ENCODE measurements at places on chromosomes 7 and 10.

DNA sequence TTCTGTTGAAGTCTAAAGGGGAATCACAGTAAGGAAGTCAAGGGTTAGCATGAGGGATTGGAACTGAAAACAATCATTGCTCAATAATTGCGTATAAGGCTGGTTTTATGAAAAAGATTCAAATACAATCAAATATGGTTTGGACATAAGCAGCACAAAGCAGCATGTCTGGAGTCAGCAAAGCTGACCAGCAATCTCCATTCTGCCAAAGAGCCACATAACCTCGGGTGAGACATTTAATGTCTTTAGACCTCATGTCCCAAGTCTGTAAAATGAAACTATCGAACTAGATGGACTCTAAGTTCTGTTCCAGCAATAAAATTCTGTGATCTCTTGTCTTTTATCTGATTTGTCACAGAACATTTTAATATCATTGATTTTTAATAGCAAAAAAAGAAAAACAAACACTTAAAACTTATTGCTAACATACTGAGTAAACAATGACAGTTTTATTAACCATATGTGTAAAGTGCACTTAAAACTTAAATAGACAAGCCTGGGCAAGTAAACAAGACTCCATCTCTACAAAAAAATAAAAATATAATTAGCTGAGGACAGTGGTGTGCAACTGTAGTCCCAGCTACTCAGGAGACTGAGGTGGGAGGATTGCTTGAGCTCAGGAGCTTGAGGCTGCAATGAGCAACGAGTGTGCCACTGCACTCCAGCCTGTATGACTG, 217.0 kb downstream of the MAGI2 start:
- no peak for DNase-seq

DNA sequence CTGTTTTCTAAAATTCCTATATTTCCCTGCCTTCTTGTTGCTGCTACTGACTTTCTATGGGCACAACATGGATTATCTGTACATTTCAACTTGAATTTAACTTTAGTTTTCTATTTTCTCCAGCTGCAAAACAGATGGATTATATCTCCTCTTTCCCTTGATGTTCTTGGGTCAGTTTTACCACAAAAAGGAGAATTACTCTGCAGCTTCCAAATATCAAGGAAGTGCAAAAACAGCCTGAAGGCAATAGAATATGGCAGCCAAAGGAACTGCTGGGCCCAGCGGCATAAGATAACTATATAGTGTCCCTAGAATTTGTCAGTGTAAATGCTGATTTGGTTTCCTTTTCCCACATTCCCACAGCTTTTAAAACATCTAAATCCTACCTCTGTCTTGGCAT, 29.1 kb downstream of the CPED1 start:
- no peak for DNase-seq

DNA sequence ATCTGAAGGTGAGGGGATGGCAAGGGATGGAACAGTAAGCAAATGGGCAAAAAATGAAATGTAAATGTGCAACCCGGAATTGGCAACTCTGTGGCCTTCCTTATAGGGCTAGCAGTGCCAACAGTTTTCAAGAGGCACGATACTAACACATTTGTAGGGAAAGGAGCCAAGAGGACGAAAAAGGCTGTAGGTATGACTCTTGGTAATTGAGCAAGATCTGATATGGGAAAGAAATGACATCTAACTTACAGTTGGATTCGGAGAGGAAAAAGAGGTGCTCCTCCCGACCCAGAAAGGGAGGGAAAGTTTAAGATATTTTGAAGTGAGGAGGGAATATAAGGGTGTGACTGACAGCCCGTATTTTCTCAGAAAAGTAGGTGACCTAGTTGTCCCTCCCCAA, 2.1 kb upstream of the CREM start:
- no peak for DNase-seq

DNA sequence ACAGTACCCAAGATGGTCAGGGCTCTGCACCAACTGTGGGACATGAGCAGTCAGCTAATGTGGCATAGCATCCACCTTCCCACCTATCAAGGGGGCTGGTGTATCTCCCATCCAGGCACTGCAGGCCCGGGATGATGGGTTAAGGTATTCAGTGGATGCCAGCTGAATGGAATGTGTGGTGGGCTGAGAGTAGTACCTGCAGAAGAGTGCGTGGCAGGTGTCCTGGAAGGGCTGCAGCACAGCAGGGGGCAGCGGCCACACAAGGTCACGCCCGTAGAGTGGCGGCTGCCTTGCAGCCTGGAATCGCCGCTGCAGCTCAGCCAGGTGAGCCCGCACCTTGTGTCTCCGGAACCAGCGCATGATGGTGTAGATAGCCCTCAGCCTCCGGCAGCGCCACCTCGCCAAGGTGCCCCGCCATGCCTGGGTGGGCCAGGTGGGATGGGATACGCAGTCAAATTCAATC, 13.3 kb downstream of the MYO1G start:
- DNase-seq = no peak

DNA sequence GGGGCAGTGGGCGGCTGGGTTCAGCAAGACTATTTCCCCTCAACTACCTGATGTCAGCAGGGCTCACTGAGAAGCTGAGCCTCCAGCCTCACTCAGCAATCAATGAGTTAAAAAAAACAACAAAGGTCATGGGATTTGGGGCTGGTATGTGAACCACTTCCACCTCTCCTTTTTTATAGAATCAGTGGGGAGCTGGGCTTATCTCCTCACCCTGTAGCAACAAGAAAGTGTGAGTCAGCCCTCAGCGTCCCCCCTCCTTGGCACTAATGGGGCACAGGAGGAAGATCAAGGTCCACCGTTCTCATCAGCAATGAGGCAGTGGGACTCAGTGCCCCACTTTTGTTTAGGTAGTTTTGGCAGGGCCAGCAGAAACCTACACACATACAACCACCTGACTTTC, 823.5 kb upstream of the POM121L12 start:
- no peak for DNase-seq
